ENCODE measurements at places on chromosomes 1 and 21.
A peak's percentile ranks its signal among the peaks of the same experiment; 100 is the strongest.

GRCh38 chr1:182674346-182675246 is 9.8 kb downstream of the RGS8 start:
- peaks cover 57% of the 10 kb centered on the region for H3K4me1 ChIP-seq
- H3K27me3 ChIP-seq: no peaks in the 10 kb centered on the region
- H3K27ac ChIP-seq: peak overlapping the region; percentile 62
- no peaks in the 10 kb centered on the region for H3K36me3 ChIP-seq
- H3K4me3 ChIP-seq: no peak overlapping the region

DNA sequence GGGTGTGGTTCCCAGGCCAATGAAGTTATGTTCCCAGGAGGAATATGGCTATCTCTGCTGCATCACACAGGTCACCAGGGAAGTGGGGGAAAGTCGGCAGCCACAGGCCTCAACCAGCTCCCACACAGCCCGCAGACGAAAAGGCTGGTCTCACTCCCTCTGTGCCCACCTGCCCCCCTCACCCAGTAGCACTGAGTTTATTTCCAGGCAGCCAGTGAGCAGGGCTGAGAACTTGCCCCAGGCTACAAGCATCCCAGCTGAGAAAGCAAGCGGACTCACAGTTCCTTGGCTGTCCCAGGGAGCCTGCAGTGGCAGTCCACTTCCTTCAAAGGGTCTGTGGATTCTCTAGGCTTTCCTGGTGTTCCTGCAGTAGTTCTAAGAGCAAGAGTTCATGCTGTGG is 68.9 kb downstream of the SLC5A9 start:
- no peaks in the 10 kb centered on the region for H3K27me3 ChIP-seq
- H3K27ac ChIP-seq: no peak overlapping the region
- no peaks in the 10 kb centered on the region for H3K36me3 ChIP-seq
- no peak overlapping the region for H3K4me3 ChIP-seq
- no peak for DNase-seq
- no peaks in the 10 kb centered on the region for H3K4me1 ChIP-seq

- no peak for DNase-seq
- peak overlapping the region; percentile 58 for H3K4me3 ChIP-seq
- no peaks in the 10 kb centered on the region for H3K36me3 ChIP-seq
- H3K4me1 ChIP-seq: peaks cover 33% of the 10 kb centered on the region
Observed at GRCh38 chr1:52602856-52603600, 857 bp downstream of the GPX7 start.

GRCh38 chr21:45090966-45091365 is 16.6 kb downstream of the ADARB1 start:
- H3K27me3 ChIP-seq: no peaks in the 10 kb centered on the region
- no peak for DNase-seq
- H3K4me3 ChIP-seq: no peak overlapping the region
- H3K27ac ChIP-seq: peak overlapping the region; percentile 8

DNA sequence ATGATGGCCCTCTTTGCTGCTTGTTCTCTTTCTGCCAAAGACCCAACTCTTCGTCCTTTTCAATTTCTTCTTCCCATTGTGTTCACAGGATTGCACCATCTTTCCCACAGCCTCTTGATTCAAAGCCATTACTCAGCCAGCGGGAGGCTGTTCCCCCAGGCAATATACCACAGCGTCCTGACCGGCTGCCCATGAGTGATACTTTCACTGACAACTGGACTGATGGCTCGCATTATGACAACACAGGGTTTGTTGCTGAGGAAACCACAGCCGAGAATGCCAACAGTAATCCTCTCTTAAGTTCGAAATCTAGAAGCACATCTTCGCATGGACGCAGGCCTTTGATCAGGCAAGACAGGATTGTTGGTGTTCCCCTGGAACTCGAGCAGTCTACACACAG is 167.4 kb downstream of the LRRC40 start:
- no peak overlapping the region for H3K4me3 ChIP-seq
- no peaks in the 10 kb centered on the region for H3K27me3 ChIP-seq
- no peak for DNase-seq
- no peaks in the 10 kb centered on the region for H3K36me3 ChIP-seq
- H3K4me1 ChIP-seq: no peaks in the 10 kb centered on the region

GRCh38 chr21:40768056-40768455 is 78.9 kb downstream of the DSCAM start:
- no peaks in the 10 kb centered on the region for H3K36me3 ChIP-seq
- H3K27ac ChIP-seq: no peak overlapping the region
- H3K4me3 ChIP-seq: no peak overlapping the region
- no peaks in the 10 kb centered on the region for H3K4me1 ChIP-seq
- no peaks in the 10 kb centered on the region for H3K27me3 ChIP-seq

GRCh38 chr1:209277662-209278061 is 305.9 kb upstream of the CAMK1G start:
- no peaks in the 10 kb centered on the region for H3K27me3 ChIP-seq
- no peaks in the 10 kb centered on the region for H3K4me1 ChIP-seq
- H3K4me3 ChIP-seq: no peak overlapping the region
- no peak for DNase-seq

DNA sequence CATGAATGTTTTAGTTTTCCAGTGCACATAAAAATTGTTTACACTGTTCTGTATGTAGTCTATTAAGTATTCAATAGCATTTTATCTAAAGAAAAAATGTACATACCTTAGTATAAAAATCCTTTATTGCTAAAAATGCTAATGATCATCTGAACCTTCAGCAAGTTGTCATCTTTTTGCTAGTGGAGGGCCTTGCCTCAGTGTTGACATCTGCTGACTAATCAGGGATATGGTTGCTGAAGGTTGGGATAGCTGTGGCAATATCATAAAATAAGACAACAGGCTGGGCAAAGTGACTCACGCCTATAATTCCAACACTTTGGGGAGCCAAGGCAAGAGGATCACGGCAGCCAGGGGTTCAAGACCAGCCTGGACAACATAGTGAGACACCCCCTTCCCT is 9.0 kb downstream of the DYNLT5 start:
- H3K27ac ChIP-seq: no peak overlapping the region
- no peaks in the 10 kb centered on the region for H3K36me3 ChIP-seq
- H3K4me3 ChIP-seq: no peak overlapping the region
- H3K27me3 ChIP-seq: no peaks in the 10 kb centered on the region
- peaks cover 27% of the 10 kb centered on the region for H3K4me1 ChIP-seq
